ENCODE measurements at places on chromosomes 12 and 14.
A peak's percentile ranks its signal among the peaks of the same experiment; 100 is the strongest.

GRCh38 chr12:2183556-2184541 lies 131.1 kb downstream of the CACNA1C start:
- peak; percentile 20 for DNase-seq

DNA sequence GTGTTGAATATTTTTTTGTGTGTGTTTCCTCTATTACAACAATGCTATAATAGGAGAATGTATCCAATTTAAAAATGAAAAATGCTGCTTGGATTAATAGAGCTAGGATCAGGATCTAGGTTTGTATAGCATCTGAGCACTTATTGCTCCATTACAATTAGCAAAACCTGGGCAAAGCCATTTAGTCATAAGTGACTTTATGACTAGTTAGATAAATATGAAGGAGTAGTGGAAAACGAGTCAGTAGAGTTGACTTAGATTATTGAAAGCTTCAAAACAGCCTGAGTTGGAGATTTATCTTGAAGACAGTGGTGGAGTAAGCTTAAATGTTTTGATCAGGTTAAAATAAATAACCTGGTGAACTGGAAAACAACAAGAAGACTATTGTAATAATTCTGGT lies 2.8 kb downstream of the MED21 start:
- DNase-seq = no peak

GRCh38 chr12:2963760-2964292 lies 4.6 kb downstream of the TEAD4 start:
- DNase-seq = no peak

DNA sequence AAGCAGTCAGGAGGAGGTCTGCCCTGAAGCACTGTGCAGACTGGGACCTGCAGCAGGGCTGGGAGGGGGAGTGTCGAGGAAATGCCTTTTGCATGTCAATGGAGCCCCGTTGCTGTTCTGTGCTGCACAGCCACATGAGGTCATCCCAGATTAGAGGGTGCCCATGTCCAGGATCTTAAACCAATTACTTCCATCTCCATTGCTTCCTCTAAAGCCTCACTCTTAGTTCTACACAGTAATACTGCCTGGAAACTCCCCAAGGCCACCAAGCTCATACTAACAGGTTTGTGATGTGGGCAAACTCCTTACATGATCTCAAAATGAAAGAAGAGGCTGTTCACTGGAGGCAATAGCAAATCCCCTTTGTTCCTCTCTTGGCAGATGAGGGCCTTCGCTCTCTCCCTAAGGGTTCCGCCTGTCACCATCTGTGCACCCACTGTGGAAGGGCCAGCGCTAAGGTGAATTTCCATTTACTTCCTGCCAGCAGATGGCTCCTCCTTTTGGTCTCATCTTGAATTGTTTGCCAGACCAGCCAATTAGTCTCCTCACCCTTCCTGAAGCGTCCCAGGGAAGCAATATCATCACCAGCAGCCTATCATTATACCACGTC lies 35.4 kb upstream of the LTA4H start:
- no peak for DNase-seq

DNA sequence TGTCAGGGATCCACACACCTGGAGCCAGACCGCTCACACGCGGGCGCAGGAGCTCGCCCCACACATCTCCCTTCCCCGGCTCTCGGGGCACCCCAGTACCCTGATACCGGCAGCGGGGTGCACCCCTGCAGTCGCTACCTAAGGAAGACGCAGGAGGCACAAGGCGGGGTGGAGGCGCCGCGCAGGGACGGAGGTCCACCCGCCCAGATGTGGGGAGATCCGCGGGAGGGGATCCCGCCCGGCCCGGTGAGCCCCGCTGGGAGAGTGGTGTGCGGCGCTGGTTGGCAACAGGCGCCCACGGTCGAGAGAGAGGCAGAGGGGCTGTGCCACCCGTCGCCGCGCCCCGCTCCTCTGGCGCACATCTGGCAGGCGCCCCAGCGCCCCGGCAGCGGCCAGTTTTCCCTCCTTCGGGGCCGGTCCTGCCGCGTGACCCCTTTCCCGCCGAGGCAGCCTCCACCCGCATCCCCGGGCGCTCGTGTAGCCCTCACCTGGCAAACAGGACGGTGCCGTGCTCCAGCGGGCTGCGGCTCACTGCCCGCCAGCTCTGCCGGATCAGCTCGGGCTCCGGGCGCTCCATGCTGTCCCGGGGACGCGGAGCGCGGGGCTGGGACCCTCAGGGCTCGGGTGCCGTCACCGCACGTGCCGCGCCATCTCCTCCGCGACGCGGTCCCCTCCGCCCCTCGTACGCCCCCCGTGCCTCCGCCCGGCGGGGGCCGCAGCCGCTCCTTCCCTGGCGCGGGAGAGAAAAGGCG lies 469 bp downstream of the NGB start:
- no peak for DNase-seq

GRCh38 chr12:22810036-22810435 lies 185.1 kb downstream of the ETNK1 start:
- DNase-seq = no peak

- no peak for DNase-seq
Measured at GRCh38 chr12:72275526-72275925, 3.4 kb downstream of the TRHDE start.

DNA sequence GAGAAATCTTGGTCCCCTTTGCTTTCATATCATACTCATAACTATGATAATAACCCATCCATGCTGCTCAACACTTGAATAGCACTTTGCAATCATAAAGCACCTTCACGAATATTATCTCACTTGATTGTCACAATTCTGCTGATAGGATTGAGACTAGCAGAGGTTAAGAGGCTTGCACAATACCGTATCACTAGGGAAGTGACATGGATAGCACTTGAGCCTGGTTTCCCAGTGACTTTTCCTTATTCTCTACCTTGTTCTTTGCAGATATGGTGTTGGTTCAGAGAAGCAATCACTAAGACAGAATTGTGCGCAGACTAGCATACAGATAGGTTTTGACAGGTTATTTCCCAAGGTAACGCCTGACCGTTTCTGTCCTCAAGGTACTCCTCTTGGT lies 186.6 kb upstream of the GZMB start:
- no peak for DNase-seq

GRCh38 chr12:96548384-96548783 lies 59.0 kb downstream of the CFAP54 start:
- no peak for DNase-seq

GRCh38 chr14:100107236-100107635 lies 42.0 kb downstream of the EVL start:
- DNase-seq = peak; percentile 80

DNA sequence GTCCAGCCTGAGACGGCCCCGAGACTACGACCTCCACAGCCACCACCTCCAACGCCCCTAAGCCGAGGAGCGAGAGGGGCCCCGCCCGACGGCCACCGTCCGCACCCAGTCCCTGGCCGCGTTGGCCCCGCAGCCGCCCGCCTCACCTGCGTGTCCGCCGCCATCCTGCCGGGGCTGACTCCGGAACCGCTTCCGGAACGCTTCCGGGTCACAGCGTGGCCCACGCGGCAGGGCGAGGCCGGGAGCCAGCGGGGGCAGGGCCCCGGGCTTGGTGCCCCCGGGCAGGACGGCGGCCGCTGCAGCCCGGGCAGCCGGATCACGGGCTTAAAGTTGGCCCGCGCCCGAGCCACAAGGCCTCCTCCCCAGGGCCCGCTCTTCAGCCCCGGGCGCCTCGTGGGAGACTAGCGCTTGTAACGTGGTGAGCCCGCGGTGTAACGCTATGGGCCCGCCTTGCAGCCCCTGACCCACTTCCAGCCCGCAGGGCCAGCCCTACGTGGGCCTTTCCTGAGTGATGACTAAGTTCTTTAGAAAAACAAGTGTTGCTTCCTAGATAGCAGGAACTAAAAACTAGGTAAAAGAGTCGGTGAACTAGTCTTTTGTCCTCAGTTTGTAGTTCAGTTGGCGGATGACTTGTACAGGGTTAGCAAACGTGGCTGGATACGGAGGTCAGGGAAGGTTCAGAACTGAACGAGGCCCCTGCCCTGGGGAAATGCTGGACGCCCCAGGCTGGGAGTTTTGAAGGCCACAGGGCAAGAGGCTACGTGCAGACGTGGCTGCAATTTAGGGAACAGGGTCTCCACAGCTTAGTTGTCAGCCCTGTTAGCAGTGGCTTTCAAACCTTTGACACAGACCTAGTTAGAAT lies at the start of gene GCN1:
TSS of gene GCN1 (minus strand) at position 182 of the 862 bp plus-strand sequence. CDS start at position 164, 18 bp downstream.
- peak; percentile 84 for DNase-seq

- DNase-seq = no peak
Measured at GRCh38 chr12:123076604-123077297, 74.1 kb downstream of the PITPNM2 start.

DNA sequence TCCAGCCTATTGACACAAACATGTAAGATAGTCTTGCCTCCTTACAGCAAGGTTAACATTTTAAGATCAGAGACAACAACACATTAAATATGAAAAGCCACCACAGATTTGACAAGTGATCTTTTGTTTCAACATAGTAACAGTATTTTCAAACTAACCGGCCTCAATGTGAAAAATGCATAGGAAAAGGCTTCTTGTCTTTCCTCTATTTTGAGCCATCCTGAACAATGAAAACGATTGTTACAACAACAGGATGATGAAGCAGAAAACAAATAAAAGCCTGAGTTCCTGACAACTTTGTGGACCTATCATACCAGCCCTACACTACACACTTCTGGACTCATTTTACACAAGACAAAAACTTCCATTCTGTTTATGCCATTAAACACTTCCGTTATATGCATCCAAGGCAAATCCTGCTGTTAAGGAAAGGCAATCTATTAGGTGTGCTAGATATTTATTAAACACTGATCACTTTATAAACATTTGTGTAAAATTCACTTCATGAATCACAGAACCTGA lies 37.3 kb downstream of the BAZ1A start:
- no peak for DNase-seq

DNA sequence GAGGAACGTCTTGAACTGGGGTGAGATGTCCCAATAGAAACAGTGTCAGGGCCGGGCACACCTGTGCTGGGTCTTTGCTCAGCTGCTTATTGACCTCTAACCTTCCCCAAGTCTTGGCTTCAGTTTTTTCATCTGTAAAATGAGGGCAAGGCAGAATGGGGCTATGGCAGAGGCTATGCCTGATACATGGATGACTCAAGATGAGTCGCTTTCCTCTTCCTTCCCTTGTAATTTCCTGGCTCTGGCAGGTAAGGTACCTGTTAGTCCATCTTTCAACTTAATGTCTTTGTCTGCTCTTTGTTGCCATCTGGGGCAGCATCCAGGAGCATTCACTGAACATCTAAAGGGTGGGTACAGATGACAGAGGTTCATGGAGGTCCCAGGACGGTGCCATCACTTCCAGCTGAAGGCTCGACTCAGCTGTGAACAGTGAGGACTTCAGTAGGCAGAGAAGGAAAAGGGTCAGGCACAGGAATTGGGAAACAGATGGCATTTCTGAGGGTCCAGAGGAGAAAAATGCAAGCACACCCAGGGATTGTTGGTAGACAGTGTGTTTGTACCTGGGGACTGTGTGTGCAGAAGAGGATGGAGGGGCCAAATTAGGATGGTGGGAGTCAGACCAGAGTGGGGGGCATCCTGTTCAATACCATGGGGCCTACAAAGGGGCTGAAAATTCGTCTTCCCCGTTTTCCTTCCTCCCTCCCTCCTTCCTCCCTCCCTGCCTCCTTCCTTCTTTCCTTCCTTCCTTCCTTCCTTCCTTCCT lies 268.3 kb downstream of the VRK1 start:
- DNase-seq = no peak

DNA sequence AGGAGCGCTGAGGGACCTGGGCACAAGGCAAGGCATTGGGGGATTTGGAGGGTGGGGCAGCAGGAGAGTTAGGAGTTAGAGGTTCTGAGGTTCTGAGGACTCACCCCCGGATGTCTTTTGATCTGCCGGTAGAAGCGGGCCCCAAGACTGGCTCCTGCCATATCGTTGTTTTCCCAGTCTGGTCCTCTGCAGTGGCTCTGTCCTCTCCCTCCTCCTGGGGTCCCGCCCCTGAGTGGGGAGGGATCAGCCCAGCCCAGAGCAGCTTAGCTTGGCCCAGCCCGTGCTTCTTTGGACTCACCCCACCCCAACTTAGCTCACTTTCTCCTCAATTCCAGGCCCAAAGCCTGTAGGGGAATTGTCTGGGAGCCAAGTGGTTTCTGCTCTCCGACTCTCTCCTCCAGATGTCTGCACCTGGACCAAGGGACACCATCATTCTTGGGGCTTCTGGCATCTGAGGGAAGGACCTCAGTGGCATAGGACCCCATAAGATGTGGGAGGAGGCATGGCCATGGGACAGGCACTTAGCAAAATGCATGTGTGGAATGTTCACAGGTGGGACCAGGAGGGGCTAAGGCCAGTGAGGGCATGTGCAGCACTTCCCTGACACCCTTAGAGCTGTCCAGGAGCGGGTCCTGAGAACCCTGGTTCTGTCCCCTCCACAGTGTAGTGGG lies 7.5 kb downstream of the SHMT2 start:
- no peak for DNase-seq
